ENCODE measurements at places on chromosomes 2 and 18. TPM values are rescaled to one million over a fixed set of nuclear protein-coding genes. Genes with fewer than 3 reads are reported as not detected.

The ANXA4 gene
- 75.5 TPM for total RNA-seq

The NEDD4L gene
- 36.4 TPM for total RNA-seq

DNA sequence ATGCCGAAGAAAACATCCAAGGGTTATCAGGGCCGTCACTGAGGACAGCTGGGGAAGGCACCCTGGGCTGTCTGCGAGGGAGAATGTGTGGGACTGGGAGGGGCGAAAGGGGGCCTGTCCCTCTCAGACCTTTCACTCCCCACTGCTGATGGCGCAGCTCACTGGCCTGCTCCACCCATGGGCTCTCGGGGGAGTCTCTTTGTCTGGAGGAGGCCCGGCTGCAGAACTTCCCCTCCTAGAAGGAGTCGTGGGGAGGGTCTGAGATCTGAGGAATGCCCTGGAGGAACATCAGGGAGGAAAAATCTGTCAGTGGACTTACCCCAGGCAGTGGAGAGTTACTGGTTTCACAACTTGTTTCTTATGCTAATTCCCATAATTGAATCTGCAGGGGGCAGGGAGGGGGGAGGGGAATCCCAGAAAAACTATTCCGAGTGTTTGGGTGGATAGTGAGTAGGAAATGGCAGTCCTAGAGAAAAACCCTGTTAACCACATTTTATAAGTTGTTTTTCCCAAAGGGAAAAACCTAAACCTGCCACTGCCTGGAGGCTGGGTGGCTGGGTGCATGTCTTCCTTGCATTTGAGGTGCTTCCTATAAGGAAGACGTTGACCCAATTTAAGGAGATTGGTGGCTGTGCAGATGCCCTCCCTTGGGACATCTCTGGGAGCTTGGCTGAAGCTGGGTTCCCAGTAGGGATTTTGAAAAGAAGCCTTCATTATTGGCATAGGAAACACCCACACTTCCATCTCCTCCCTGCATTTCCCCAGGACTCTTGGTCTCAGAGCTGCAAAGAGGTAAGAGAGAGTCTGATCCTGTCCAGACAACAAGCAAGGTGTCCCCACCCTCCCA is 11.7 kb upstream of the SEMA4C start:
- no peak for DNase-seq

The FAP gene
- total RNA-seq, result 50.0 TPM

GRCh38 chr2:44433895-44434294 is 72.1 kb downstream of the CAMKMT start:
- DNase-seq, result no peak

The RND3 gene
- total RNA-seq, result 101 TPM

- no peak for DNase-seq
Measured at GRCh38 chr2:217666338-217666737, 336.5 kb downstream of the TNS1 start.

The XIRP2 gene
- total RNA-seq, result 6.5 TPM

DNA sequence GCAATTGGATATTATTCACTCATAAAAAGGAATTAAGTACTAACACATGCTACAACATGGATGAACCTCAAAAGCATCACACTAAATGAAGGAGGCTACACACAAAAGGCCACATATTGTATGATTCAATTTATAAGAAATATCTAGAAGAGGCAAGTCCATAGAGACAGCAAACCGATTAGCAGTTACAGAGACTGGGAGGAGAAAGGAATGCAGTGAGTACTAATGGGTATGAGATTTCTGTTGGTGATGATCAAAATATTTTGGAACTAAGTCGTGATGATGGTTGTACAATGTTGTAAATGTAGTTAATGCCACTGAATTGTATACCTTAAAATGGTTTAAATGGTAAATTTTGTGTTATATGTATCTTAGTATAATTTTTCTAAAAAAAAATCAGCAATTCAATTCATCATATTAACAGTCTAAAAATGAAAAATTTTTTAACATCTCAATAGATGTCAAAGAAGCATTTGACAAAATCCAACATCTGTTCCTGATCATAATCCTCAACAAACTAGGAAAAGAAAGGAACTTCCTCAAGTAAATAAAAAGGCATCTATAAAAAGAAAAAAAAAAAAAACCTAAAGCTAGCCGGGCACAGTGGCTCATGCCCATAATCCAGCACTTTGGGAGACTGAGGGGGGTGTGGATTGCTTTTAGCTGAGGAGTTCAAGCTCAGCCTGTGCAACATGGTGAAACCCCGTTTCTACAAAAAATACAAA is 98.1 kb downstream of the TGIF1 start:
- no peak for DNase-seq

DNA sequence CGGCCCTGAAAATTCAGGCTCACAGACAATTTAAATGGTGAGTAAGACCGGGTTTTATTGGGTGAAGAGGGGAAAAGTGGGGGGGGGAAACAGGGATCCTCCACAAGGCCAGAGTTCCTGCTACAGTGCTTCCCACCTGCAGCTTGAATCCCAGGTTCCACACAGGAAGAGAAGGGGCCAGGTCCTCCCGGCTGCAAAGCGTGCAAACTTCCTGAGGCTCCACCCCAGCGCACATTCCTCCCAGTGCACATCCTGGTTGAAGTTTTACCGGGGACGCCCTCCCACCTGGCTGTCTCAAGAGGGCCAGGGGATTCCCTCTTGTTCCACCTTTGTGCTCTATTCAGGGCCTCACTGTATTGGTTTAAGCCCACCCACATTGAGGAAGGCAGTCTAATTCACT is 347.7 kb upstream of the REG3G start:
- no peak for DNase-seq

- no peak for DNase-seq
Measured at GRCh38 chr2:190891372-190891771, 10.8 kb downstream of the GLS start.

The C2orf81 gene
- total RNA-seq, result 0.34 TPM

GRCh38 chr18:62852851-62853250 is 137.5 kb downstream of the PHLPP1 start:
- DNase-seq, result no peak

- DNase-seq, result no peak
Measured at GRCh38 chr2:181258720-181259119, 198.5 kb upstream of the ITGA4 start.

- no peak for DNase-seq
Measured at GRCh38 chr2:108388045-108388444, 10.3 kb downstream of the SULT1C4 start.

DNA sequence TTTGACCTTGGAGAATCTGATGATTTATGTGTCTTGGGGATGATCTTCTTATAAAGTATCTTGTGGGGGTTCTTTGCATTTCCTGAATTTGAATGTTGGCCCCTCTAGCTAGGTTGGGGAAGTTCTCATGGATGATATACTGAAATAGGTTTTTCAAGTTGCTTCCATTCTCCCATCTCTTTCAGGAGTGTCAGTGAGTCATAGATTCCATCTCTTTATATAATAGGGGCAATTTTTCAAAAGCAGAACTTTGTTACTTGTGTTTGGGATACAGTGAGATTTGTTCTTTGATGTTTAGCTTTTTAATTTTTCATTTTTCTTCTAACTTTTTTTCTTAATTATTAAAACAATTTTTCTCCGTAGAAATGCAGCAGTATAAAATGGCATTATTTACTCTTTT is 19.4 kb downstream of the TMEM87B start:
- no peak for DNase-seq

DNA sequence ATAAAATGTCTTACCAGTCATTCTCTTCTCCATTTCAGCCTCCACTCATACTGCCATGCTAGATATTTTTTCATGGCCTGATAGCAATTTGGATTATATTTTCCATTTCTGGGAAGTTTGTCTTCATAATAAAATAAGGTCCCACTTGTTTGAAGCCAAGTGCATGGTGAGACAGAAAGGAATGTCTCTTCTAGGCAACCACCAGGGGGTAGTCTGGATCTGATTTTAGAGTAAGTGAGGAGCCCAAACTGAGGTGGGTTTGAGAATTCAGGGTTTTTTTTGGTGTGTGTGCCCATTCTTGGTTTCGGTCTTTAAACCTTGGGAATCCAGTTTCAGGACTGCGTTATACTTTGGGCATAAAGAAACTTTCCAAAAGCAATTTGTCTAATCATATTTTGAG is 315.5 kb downstream of the RPRM start:
- no peak for DNase-seq

The ANKRD53 gene
- total RNA-seq, result 0.34 TPM
